Stimulated activated CD8-positive, alpha-beta memory T cell treated with anti-CD3 and anti-CD28 coated beads, Interleukin-4, amount 100 ng/mL, for 4 hours (primary cell): ENCODE measurements at places on chromosomes 12 and 14.

DNA sequence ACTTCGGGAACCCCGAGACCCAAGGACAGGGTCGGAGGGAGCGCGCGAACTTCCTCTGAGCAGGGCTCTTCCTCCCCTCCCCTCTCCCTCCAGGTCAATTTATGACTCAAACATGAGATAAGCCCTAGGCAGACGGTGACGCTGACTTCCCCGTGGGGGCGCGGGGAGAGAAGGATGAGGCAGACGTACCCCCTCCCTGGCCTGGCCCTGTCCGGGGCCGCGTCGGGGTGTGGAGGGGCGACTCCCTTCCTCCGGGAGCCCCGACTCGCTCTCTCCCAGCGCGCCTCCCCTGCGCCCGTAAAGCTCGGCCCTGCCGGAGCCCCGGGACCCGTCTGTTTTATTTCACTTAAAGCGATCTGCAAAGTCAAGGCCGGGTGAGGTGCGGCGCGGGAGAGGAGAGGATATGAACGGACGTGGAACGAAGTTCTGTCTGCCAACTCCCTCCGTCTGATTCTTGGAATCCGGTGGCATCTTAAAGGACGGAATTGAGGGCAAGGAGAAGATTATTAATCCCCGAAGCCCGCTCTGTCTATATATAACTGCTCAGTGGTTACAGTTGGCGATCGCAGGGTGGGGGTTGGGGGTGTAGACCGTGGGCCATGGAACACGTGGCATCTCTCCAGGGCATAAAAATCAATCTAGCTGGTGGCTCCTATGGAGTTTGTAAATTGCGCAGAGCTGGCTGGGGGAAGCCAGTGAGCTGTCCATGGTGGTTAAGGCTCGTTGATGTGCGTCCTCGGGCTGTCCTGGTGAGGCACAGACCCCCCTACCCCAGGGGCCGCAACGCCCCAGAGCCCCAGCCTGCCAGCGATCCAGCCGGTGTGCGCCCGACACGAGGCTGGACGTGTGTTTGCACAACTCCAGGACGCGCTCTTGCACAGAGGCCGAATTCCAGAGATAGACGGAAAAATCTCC, 2.9 kb upstream of the PTHLH start:
- DNase-seq: no peak

- no peak for DNase-seq
These were observed 338.1 kb downstream of the CACNA1C start for GRCh38 chr12:2390850-2391390.

DNA sequence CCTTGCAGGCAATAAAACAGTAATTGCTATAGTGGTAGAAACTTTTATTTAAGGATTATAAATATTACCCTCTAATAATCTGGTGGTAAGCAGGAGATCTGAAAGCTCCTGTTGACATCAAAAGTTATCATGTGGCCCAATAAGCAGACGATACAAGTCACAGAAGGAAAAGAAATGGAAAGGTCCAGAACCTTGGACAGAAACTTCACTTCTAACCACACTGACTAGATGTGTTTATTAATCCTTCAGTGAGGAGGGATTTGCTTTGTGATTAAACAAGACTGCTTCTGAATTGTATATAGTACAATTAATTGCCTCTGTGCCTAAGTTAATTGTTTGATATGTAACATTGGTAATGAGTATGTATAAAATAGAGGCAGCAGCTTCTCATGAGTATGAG, 652.7 kb upstream of the MIS18BP1 start:
- no peak for DNase-seq

GRCh38 chr12:101891462-101891971, 14.1 kb downstream of the DRAM1 start:
- DNase-seq: no peak
